ENCODE measurements at places on chromosomes 3 and 15.

GRCh38 chr15:84590406-84590805, 10.4 kb upstream of the ZSCAN2 start:
- no peak for ATAC-seq

DNA sequence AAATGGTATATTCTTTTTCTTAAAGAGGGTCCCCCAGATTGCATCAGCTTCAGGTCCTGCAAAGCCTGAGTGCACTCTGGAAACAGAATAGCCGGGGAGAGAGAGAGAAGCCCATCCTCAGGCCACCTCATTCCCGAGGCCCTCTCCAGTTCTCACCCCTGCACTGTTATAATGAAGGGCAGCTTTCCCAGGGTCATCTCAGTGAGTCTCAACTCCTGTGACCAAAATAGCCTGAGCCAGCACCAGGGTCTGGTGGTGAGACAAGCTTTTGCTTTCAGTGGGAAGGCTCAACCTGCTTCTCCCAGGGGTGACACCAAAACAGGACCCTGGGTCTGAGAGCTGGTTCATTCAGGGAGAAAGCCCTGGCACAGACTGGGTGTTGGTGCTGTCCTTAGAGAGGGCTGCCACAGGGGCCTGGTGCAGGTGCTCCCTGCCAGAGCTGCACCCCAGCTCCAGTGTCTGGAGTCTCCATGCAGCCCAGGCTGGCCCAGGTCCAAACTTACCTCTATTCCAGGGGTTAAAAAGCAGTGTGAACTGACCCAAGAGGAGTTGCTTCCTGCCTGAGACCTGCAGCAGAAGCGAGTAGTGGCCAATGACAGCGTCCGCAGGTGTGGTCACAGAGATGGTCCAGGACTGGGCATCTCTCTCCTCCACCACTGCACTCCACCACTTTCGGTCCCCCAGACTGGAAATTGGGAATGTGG, 6.1 kb downstream of the EPB42 start:
- no peak for ATAC-seq

GRCh38 chr3:153830552-153830951, 290.6 kb upstream of the ARHGEF26 start:
- ATAC-seq: no peak

DNA sequence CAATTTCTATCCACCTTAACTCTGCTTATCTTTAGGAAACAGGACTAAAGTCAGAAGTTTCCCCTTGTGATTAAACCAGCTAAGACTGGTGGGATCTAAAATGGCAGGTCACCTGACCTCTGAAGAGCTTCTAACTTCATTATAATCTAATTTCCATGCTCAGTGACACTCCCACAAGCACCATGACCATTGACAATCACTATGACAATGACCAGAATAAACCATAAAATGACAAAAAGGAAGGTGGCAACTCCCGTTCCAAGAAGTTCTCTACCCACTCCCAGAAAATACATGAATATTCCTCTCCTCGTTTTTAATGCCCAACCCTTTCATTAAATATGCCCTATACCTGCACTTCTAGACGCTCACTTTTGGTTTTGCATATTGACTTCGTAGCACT, 471.2 kb upstream of the CCDC54 start:
- no peak for ATAC-seq

DNA sequence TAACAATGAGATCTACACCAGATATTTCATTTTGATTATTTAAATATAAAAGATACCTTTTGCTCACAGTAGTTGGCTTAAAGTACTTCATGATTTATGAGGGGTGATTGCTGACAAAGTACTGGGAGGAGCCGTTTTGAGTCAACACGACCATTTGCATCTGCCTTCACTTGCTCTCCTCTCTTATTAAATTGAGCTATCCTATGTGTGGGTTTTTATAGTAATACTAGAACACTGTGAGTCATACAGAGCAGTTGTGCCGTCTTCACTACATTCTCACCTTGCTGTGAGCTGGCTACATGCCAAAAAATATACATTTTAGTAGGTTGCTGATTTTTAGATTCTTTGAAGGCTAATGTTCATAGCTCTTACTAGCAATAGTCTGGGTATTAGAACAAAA, 161.2 kb downstream of the ALCAM start:
- peak; percentile 97 for ATAC-seq

DNA sequence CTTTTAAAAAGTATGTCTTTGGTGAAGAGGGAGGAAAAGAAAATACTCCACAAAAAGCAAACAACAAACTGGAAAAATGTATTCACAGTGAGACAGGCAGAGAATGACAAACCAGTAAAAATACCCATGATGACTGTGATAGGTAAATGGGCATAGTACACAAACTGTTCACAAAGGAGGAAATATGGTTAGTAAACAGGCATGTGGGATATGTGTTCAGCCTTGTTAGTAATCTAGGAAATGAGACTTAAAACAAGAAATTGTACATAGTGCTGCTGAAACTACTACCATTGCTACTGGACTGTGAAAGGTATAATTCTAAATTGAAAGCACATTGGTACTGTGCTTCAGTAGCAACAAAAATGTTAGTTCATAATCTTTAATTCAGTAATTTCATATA, 50.1 kb downstream of the UBE2E2 start:
- no peak for ATAC-seq

DNA sequence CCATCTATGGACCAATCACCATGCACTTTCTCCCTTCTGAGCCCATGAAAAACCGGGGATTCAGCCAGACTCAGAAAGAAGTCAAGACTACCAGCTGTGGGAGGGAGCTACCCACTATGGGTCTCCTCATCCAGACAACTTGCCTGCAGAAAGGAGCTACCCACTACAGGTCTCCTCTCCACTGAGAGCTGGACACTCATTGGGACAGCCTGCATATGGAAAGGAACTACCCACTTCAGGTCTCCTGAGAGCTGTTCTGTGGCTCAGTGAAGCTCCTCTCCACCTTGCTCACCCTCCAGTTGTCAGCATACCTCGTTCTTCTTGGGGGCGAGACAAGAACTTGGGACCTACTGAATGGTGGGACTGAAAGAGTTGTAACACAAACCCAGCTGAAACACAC, 22.3 kb upstream of the ZBED2 start:
- ATAC-seq: no peak

DNA sequence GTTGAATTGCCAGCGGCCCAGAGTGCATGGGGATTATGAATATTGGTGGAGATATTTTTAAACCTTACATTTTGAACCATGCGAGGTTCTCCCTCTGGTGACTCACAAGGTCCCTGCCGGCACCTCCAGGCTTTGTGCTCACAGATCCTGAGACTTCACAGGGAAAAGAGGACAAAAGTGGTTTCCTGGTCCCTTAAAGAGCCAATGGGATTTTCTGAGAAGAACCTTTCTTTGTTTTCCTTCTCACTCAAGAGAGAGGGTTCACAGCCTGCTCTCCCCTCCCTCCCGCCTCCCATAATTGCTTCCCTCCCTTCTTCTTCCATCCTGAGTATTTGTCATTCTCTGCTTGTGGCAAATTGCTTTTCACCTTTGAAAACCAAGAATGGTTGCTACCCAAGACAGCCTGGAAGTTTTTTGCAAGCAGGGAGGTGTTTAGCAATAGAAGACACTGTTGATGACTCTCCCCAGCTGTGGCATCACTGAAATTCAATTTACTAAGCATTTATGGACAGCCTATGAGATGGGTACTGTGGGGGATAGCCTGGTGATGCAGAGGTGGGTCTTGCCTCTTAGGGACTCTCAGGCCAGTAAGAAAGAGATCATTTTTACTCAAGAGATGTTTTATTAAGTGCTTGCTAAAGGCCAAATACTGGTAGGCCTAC, 76.6 kb downstream of the CPN2 start:
- no peak for ATAC-seq

DNA sequence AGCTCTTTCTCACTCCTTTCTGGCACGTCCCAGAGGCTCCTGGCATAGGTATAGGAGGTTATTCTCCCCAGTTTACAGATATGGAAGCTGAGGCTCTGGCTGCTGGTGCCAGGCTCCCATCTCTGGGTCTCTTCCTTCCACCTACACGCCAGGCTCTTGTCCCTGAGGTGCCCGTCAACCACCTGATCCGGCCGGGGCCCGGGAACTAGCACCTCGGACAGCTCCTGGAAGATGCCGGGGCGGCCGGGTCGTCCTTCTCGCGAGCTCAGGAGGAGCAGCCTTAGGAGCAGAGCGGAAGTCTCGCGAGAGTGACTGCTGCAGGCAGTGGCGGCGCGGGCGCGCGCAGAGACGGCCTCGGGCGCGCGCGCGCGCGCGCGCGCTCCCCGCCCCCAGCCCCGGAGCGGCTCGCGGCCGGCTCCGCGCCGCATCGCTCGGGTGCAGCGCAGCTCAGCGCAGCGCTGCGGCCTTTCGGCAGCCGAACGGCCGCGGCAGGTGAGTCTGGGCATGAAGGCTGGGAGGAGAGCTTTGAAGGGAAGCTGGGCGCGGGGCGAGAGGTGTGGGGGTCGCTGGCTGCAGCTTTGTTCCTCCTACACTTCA, at the start of gene SCAMP5:
Gene SCAMP5 (plus strand): TSS at position 382 of the 597 bp plus-strand sequence. CDS start 16,277 bp downstream, outside the sequence.
- ATAC-seq: peak; percentile 98

- no peak for ATAC-seq
These were observed 29.2 kb downstream of the IFT80 start for GRCh38 chr3:160369784-160370183.

Data from activated CD4-positive, CD25-positive, alpha-beta regulatory T cell treated with anti-CD3 and anti-CD28 coated beads, Interleukin-2, amount 50 U/mL, for 24 hours (primary cell).